ENCODE measurements at places on chromosomes 4 and X.

DNA sequence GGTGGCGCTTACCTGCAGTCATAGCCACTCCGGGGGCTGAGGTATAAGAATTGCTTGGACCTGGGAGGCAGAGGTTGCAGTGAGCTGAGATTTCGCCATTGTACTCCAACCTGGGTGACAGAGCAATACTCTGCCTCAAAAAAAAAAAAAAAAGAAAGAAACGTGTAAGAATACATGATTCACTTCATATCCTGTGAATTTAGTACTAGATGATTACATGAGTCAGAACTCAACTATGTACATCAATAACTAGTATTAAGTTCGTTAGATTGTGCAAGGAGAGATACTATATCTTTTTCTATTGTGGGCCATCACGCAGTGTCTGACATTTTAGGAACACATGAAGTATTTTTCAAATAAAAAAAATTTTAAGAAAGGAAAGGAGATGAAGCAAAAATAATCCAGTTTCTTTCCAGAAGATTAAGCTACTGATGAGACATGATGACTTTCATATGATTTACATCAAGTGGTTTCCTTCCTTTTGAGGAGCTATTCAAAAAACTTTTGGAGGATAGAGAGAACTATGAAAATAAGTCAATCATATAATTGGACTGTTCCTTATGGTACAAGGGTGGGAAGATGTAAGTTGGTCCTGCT lies 64.7 kb upstream of the EXOC1L start:
- no peak for DNase-seq

DNA sequence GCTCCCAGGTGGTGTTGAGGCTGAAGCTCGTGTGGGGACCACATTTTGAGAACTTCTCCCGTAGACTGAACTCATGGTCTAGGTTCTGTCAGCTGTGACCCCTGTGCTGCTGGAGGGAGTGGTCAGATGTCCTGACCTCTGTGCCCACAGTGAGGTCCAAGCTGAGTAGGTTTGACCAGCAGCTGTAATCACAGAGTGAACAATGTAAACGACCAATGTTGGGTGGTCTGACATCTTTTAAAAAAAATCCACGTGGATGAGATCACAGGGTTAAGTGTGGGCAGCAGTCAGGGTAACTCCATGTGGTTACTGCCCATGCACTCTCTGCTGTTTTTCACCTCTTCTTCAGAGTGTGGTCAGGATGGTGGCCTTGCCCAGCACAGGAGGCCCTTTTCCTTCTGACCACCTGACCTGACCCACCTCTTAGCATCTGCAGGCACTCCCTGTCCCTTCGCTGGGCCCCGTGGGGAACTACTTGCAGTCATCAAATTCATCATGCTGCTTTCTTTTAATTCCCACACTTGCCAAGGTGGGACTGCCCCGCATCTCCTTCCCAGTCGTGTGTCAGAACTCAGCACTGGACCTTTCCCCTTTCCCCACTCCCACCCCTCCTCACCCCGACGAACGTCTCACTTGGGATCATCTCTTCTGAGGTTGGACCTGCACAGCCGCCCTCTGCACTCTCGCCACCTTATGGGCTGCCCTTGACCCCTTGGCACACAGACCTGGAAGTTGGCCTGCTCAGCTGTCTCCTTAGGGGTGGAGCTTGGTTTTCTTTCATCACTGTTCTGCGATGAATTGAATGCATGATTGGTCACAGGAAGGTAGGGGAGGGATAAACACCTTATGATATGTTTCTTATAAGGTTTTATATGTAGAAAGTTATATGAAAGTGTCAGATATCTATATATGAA lies 120.1 kb downstream of the PTTG2 start:
- no peak for DNase-seq

DNA sequence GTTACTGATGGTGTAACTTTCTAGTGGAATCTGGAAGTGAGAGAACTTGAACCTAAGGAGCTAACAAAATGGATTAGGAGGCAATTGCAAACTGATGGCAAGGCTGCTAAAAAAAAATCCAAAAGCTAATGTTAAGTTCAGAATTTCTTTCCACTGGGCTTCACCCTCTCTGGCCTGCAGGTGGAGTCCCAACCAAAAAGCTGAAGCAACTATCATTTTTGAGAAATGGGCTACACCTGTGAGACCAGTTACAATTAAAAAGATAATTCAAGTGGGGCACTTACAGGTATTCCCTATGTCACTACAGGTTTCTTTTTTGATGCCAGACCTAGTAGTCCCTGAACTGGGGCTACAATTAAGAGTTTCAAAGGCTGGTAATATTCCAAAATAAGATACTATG lies 142.1 kb upstream of the FTHL17 start:
- no peak for DNase-seq

DNA sequence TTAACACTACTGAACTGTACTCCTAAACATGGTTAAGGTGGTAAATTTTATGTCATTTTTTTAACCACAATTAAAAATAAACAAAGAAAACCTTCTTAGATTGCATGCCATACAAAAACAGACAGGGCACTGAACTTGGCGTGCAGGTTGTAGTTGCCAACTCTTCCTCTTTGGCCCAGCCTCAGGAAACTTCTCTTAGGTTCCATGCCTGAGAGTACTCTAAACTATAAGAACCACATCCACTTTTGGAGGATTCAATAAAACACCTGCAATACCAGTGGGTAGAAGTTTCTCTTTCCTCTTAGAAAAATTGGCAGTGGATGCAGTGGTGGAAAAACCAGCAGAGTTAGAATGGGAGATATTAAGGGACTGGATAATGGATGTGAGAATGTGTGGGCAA lies 103.4 kb downstream of the LUZP4 start:
- DNase-seq = no peak

DNA sequence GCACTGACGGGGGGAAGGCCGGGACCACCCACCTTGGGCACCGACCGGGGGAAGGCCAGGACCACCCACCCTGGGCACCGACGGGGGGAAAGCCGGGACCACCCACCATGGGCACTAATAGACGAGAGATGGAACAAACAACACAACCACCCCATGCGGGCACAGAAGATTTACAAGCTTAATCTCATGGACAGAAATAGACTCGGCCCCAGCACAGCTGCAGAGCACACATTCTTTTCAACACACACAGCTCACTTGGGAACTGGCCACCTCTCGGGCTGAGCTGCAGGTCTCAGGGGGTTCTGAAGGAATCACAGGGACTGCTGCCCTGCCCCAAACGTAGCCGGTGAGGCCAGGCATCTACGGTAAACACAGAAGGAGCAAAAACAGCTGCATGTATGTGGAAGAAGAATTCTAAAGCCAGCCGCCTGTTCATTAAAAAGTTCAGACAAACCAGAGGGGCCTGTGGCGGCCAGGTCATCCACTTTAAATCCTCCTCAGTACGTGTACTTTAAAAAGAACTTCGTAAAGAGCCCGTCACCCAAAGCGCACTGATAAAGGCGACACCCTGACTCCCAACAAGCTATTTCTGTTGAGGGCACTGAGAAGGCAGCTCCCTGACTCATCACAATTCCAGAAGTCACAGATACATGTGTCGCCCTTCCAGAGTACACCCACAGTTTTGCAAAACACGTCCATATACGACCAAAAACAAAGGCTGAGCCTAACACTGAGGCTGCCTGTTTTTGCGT lies 17.7 kb downstream of the PPP2R3B start:
- DNase-seq = no peak

- no peak for DNase-seq
Measured at GRCh38 chr4:73729534-73730165, 10.7 kb upstream of the CXCL8 start.

GRCh38 chrX:39619182-39620009 lies 478.4 kb downstream of the BCOR start:
- DNase-seq = no peak

- no peak for DNase-seq
Measured at GRCh38 chr4:7310451-7310850, 118.1 kb downstream of the SORCS2 start.

DNA sequence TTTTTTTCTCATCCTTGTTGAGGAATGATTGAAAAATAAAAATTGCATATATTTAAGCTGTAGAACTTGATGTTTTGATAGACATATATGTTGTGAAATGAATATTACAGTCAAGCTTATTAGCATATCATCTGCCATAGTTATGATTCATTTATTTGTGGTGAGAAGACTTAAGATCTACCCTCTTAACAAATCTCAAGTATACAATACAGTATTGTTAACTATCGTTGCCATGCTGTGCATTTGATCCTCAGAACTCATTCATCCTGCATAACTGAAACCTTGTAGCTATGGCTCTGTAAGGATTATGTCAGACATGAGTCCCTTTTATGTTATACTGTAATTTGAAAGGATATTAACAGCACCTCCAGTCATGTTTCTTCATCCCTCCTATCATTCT lies 2045.3 kb downstream of the ARAP2 start:
- no peak for DNase-seq

GRCh38 chr4:71456841-71457240 lies 118.0 kb downstream of the SLC4A4 start:
- no peak for DNase-seq

GRCh38 chrX:129108936-129109335 lies 414.4 kb downstream of the SMARCA1 start:
- DNase-seq = no peak

GRCh38 chr4:95243892-95244291 lies 304.9 kb downstream of the UNC5C start:
- DNase-seq = no peak

DNA sequence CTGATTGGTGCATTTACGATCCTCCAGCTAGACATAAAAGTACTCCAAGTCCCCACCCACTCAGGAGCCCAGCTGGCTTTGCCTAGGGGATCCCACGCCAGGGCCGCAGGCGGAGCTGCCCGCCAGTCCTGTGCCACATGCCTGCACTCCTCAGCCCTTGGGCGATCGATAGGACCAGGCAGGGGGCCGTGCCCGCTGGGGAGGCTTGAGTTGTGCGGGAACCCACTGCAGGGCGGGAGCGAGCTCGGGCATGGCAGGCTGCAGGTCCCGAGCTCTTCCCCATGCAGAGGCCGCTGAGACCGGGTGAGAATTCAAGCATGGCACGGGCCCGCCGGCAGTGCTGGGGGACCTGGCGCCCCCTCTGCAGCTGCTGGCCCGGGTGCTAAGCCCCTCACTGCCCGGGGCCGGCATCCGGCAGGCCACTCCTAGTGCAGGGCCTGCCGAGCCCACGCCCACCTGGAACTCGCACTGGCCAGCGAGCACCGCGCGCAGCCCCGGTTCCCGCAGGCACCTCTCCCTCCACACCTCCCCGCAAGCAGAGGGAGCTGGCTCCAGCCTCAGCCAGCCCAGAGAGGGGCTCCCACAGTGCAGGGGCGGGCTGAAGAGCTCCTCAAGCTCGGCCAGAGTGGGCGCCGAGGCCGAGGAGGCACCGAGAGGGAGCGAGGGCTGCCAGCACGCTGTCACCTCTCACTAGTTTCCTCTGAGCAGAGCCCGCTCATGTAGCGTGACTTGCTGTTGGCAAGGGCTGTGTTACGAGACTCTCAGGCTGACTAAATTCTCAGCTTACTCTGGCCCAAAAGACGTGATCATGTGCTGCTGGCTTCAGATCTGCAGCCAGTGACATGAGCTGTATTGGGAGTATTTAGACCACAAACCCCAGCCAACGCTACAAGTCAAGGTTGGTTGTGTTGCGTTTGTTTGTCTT lies 87.5 kb downstream of the TRAPPC11 start:
- DNase-seq = no peak

DNA sequence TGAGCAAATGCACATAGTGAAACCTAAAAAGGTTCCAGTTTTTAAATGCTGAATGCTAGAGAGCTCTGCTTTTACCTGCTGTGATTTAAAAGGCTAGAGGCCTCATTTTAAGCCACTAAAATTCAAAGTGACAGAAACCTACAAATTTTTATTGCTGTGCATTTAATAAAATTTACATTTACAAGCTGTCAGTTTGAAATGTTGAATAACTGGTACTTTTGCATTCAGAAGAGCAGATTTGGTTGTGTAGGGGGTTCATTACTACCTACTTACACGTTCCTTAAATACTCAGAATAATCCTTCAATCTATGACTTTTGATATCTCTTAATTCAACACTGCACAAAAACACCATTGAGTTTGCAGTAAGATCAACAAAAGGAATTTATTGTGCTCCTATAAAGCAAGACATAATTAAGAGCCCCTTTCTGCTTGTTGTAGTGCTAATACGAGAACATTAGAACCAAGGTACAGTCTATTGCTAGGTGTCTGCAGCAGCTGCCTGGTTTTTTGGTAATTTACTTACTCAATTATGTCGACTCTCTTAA lies 27.9 kb downstream of the NKX3-2 start:
- no peak for DNase-seq

GRCh38 chr4:106315476-106315967 lies 487 bp downstream of the TBCK start:
- DNase-seq = no peak

DNA sequence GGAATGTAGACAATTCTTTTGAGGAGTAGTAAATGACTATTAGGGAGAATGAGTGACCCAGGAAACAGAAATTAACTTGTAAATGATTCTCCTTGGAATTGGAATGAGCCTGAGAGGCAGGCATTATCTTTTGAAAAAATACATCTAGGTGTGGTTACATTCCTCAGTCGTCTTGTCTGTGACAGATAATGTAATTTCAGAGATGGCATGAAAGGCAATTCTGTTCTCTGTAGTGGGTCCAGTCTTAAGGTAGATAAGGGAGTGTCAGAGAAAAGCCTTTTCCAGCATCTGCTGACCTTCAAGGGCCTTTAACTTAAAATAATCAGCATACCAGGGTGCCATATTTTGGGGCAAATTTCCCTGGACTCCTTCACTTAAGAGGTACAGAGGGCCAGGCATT lies 35.1 kb downstream of the HERC6 start:
- DNase-seq = no peak

DNA sequence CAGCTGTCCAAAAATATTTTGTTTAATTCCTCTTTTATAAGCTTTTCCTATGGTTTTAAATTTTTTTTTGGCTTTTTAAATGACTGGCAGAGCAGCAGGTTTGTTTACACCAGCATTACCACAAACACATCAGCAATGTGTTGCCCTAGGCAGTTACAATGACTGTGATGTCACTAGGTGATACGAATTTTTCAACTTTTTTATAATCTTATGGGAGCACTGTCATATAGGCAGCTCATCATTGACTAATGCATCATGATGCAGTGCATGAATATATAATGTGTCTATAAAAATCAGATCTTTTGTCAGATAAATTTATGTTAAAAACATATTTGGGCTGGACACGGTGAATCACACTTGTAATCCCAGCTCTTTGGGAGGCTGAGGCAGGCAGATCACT lies 231.6 kb upstream of the SLIT2 start:
- DNase-seq = no peak

DNA sequence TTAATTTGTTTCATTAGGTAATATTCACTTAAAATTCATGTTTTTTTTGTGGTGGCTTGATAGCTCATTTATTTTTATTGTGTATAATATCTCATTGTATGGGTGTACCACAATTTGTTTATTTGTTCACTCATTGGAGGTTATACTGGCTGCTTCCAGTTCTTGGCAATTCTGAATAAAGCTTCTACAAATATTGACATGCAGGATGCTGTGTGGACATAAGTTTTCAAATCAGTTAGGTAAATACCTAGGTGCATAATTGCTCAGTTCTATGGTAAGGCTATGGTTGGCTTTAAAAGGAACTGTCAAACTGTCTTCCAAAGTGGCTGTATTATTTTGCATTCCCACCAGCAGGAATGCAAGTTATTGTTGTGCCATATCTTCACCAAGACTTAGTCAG lies 504.5 kb upstream of the GALNTL6 start:
- no peak for DNase-seq
